Activated T-helper 1 cell treated with Interleukin-2 at 50 U/mL for 16 hours (primary cell): ENCODE measurements at places on chromosomes 7 and 10.

DNA sequence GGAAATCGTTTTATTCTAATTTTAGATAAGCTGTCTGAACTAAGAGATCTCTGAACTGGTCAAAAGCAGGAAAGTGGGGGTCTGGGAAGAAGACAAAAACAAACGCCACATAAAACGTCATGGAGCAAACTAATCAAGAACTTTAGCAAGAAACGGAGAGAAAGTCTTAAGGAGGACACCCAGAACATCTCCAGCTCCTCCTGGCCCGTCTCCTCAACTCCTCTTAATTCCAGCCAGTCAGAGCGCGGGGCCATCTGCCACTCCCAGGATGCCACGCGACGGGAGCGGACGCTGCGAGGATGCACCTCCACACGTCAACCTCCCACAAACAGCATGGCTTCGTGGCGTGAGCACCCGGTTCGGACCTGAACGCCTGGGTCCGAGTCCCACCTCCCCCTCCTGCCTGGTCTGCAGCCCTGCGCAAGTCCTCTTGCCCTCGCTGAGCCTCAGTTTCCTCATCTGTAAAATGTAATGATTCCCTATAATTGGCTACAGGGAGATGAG is 598 bp downstream of the MMS19 start:
- DNase-seq = peak; percentile 46

DNA sequence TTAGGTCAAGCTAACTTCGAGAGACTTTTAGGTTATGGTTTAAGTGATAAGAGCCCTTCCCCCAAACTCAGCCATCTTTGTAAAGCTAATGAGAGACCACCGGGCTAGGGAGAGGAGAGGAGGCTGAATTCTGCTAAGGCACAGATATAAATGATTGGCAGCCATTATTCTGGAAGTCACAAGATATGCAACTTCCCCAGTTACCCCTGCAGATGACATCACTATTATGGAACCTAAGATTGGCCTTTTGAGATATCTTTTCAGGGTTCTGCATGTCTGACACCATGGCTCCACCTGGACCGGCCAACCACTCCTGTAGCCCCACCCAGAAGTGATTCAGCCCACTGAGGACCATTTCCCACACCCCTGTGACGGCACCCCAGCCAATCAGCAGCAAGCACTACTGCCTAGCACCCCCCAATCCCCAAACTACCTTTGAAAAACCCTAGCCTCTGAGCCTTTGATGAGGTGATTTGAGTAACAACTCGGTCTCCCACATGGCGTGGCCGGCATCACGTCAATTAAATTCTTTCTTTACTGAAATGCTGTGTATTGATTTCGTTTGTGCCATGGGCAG is 14.4 kb downstream of the VIPR2 start:
- DNase-seq = no peak

GRCh38 chr10:103554488-103555324 is 61.2 kb downstream of the NEURL1 start:
- no peak for DNase-seq

GRCh38 chr10:89516149-89516832 is 19.1 kb downstream of the SLC16A12 start:
- no peak for DNase-seq

DNA sequence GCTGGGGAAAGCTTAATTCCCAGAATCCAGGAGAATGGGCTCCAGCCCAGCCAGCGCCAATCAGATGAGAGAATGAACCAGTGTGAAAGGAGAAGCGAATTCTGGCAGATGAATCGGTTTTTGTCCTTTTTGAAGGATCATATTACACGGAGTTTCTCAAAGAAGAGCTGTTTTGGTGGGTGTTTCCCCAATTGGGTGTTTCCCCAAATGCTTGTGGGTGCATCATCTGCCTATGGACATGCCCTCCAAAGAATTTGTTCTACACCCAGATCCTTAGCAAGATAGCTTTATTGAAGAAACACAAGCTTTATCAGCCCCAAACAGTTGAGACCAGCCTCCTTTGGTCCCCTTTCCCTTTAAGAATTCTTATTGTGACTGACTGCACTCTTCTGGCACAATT is 186.5 kb upstream of the GPR26 start:
- DNase-seq = no peak

GRCh38 chr10:31219306-31219705 is 99.7 kb upstream of the ZEB1 start:
- no peak for DNase-seq

DNA sequence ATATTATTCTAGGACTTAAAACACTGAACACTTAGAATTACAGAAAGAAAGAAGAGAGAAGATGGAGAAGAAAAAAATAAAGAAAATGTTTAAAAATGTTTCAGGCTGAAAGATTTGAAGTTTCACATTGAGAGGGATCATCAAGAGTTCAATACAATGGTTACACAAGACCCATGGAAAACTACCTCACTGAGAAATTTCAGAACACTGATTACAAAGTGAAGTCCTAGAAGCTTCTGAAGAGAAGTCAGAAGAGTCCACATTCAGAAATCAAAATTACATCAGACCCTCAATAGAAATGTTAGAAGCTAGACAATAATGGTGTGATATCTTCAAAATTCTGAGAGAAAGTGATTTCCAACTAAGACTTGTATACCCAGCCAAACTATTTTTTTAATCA is 196.1 kb downstream of the MACC1 start:
- no peak for DNase-seq

- no peak for DNase-seq
These were observed 1.3 kb downstream of the SPRN start for GRCh38 chr10:133422807-133423771.

DNA sequence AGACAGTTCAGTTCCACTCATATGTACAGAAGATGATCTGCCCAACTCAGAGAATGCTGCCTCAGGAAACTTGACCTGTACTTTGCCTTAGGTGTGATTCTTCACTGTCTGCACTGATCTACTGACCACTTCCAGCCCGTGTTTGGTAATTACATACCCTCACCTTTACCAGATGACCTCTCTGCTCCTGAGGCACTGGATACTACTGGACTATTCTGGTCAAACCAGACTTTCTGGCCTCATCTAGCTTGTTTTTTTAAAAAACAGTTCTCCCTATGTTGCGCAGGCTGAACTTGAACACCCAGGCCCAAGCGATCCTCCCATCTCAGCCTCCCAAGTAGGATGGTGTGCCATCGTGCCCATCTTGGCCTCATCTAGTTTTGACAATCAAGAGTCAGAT is 26.2 kb downstream of the IDE start:
- no peak for DNase-seq

DNA sequence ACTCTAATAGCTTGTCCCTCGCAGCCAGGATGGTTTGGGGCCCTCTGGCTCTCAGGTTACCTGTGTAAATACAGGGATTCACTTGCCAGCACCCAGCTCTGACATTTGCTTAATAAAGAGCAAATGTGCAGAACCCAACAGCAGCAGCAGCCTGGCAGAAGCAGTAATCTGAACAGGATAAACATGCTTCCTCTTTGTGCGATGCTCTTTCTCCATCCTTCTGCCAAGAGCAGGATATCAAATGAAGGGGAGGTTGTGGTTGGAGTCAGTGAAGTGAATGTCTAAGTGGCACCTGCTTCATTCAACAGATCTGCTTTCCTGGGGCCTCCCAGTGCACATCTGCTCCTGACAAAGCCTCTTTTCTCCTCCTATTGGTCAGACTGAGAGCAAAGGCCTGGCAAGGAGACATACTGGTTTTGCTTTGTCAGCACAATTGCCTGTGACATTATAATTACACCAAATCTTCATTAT is 130.3 kb downstream of the NRF1 start:
- DNase-seq = no peak

DNA sequence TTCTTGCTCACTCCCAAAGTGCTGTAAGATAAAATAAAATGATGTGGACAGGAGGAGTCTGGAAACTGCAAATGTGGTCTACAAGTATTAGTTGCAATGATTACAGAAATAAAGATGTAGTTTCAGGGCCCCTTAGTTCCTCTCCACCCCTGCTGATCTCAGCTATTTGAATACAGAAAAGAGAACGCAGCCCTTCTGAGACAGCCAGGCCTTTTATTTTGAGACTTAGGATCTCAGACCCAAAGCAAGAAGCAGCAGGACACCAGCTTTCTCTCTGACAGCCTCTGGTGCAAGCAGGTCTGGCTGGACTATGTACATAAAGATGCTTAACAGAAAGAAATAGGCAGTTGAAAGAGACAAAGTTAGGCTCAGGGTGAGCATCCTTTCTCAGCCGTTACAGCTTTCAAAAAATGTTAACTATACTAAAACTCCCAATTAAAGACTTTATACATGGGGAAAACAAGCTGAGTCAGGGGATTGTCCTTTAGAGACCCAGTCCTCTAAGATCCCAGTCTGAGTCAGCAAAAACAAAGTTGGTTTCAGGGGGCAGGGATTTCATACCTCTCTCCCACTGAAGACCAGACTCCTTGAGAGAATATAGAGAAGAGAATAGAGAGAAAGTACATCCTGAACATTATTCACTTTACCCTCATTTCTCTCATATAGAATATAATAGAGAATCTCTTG is 220.4 kb downstream of the TMEM178B start:
- DNase-seq = no peak

- DNase-seq = no peak
These were observed 37.5 kb downstream of the STK32C start for GRCh38 chr10:132270256-132270655.

- DNase-seq = no peak
These were observed 58.5 kb downstream of the RASGEF1A start for GRCh38 chr10:43208147-43209073.

DNA sequence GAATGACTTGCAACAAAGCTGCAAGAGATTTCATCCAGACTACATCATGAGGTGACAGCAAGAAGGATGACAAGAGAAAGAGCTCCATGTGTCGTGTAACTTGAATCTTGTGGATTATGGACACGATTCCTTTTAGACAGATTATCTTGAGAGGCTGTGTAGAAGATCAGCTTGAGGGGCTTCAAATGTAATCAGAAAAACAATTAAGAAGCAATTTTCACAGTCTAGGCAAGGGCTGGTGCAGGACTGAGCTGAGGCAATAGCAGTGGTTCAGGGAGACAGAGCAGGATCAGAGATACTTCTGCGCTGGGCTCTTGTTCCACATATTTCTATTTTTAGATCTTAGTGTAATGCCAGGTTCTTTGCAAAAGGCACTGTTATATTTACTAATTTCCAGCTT is 253.0 kb upstream of the COBL start:
- no peak for DNase-seq

GRCh38 chr10:3264161-3264761 is 91.7 kb upstream of the PITRM1 start:
- no peak for DNase-seq

DNA sequence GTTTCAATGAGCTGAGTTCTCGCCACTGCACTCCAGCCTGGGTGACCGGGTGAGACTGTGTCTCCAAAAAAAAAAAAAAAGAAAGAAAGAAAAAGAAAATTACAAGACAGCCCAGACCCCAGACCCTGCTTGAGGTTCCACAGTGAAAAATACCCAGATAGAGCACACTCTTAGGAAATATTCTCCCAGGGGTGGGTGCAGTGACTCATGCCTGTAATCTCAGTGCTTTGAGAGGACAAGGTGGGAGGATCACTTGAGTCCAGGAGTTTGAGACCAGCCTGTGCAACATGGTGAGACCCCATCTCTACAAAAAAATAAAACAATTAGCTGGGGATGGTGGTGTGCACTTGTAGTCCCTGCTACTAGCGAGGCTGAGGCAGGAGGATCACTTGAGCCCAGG is 41.1 kb upstream of the GTF2IRD1 start:
- DNase-seq = no peak

DNA sequence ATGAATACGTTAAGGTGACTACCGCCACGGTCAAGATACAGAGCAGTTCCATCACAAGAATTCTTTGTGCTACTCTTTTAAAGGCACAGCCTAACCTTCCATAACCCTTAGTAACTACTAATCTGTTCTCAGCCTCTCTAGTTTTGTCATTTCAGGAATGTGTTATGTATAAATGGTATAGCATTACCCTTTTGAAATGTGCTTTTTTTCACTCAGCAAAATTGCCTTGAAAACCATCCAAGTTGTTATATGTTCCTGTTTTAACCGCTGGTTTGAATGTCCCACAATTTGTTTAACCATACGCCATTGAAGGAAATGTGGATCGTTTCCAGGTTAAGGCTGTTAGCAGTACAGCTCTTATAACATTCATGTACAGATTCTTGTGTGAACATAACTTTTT is 32.0 kb downstream of the WAC start:
- no peak for DNase-seq

DNA sequence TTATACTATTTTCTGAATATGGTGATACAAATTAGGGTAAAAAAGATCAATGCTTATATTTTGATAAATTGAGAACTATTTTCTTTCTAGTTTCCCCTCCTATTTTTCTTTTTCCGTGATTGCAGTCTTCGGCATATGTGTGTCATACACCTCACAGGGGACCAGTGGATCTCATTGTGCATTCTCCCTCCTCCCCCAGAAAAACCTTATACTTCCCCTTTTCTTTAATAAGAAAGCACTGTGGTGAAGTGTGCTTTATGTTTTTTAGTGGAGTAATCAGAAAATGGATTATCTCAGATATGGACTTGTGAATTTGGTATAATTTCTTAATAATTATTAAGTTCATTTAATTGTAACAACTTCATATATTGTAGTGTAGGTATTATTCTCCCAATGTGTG is 72.8 kb downstream of the BICC1 start:
- DNase-seq = no peak

DNA sequence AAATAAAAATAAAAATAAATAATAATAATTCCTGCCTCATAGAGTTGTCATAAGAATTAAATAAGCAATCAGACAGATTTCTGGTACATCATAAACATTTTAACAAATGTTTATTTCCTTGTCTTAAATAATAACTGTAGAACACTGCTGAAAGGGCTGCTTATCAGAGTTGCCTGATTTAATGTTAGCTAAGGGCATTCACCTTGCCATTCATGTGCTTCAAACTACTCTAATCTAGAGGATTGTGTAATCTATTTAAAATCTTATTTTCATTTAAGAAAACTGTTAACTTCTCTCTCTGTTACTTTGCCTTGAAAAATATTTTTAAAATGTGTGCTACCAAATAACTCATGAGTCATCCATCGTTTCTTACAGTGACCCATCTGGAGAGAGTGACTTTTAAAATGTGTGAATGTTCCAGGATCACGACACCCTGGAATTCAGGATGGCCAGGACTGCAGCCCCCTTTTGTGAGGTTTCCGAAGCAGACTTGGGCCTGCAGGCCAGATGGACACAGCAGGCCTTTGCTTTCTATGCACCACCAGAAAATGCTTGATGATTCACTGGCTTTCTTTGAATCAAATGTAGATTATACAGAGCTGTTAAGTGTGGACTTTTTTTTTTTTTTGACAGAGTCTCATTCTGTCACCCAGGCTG is 109.1 kb upstream of the TNS3 start:
- no peak for DNase-seq

DNA sequence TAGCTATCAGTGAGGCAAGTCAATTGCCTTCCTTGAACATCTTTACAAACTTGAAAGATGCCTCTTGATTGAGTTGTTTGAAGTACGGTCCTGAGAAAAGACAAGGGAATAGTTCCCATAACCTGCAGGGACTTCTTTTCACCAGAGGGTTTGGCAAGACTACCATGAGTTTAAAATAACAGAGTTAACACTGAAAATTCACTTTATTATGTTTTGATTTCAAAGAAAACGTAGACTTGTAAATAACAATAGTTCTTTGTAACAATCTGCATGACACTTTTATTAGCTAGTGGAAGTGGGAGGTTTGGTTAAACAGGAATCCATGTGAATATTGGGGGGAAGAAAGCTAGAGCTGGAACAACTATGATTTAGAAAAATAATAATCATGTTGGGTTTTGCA is 49.5 kb downstream of the WNT2 start:
- DNase-seq = no peak
